ENCODE measurements at places on chromosomes 7 and 10. TPM values are rescaled to one million over a fixed set of nuclear protein-coding genes. Genes with fewer than 3 reads are reported as not detected.

The C10orf95 gene
- not detected for total RNA-seq

The CALML5 gene
- not detected for total RNA-seq

The PTER gene
- total RNA-seq, result 24.4 TPM

The SUN3 gene
- total RNA-seq, result not detected

All from Karpas-422 (cell line).